ENCODE measurements at places on chromosomes 3 and 15.

- DNase-seq: peak; percentile 78
Measured at GRCh38 chr3:39189959-39190269, 2.5 kb downstream of the XIRP1 start.

GRCh38 chr15:81107889-81108288 lies 26.2 kb upstream of the CFAP161 start:
- no peak for DNase-seq

- DNase-seq: no peak
Measured at GRCh38 chr3:114207768-114208167, 28.9 kb upstream of the DRD3 start.

DNA sequence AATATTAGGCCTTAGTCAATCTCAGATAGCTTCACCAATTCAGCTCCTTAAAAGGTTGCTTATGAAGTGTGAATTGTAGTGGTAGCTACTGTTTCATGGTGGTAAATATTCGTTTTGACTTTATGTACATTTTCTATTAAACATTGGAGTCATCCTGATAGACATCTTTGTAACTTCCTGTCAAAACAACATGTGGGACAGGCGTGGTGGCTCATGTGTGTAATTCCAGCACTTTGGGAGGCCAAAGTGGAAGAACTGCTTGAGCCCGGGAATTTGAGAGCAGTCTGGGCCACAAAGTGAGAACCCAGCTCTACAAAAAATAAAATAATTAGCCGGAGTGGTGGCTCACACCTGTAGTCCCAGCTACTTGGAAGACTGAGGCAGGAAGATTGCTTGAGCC lies 2.0 kb upstream of the TRIM59 start:
- DNase-seq: no peak

DNA sequence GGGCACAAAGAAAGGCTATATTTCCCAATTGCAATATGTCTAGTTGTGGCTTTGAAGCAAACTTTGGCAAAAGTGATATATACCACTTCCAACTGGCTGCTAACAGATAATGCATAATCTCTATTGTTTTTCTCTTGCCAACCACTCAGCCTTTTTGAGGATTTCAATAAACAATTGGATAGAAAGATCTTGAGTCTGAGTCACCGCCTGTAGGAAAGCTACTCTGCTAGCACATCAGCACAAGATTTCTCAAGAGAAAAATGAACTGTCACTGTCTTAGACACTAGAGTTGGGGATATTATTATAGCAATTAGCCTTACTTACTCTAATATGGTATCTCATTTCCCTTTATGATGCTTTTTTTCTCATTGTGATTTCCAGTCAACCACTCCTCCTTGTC lies 119.7 kb downstream of the SST start:
- DNase-seq: no peak

DNA sequence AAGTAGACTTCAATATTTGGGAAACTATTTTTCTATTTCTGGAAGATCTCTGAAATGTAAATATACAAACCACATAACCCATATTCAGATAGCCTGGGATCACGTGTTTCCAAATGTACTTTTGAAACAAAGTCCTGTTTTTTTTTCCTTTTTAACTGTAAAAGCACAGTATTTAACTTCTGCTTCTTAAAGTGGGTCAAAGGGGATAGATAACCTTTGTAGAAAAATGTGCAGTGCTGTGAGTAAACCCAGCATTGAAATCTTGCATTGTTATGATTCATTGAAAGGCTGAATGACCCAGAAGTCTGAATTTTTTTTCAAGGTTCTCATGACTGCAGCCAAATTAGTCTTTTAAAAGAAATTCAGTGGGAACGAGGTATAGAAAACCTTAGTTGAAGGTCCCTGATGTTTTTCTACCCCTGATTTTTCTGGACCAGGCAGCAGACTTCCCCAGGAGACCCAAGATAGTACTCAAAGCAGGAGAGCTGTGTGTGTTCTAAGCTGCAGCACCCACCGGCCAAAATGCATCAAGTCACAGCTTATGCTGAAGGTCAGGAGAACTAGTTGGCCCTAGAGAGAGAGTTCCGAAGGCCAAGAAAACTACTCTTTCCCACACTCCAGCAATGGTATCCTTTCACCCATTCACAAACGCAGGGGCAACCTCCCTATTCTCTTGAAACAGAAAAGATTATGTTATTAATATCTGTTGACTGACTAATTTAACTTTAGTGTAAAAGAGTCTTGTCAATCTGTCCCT lies 43.6 kb upstream of the APH1B start:
- DNase-seq: no peak

GRCh38 chr3:132231633-132232032 lies 85.6 kb upstream of the ACP3 start:
- no peak for DNase-seq

DNA sequence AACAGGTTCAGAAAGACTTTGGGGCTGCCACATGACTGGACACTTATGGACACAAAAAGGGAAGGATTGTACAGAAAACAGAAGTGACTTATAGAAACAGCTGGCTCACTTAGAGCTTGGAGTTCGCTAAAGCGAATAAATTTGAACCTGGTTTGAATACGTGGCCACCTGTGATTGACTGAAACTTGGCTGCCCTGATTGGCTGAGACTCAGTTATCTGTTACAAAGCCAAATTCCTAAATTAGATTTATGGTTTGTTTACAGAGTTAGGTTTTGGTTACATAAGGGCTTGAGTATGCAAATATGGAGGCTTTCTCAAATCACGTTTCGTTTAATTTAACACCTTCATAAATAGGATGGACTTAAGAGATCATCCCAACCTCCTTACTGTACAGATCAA lies 270.2 kb downstream of the THSD4 start:
- no peak for DNase-seq

GRCh38 chr3:65575376-65575840 lies 463.3 kb downstream of the MAGI1 start:
- no peak for DNase-seq

DNA sequence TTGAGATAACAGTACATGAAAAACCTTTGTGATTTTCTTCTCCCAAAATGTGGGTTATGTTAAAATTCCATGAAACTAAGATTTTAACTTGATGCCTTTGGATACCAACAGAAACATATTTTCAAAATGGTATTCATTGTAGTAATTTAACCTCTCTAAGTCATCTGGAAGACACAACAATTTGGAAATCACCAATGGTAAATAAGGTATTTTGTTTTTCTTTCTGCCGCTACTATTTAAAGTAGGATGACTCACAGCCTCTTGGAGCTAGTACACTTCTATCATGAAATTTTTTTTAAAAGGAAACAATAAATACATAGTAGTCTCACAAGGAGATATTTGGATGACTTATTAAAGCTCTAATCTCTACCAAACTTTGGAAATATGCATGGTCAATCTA lies 291.6 kb upstream of the VEPH1 start:
- no peak for DNase-seq

- no peak for DNase-seq
Measured at GRCh38 chr15:94792196-94792595, 560.8 kb downstream of the MCTP2 start.

GRCh38 chr3:181723625-181724191 lies 12.0 kb downstream of the SOX2 start:
- no peak for DNase-seq

GRCh38 chr3:41234823-41235721 lies 35.8 kb downstream of the CTNNB1 start:
- no peak for DNase-seq

DNA sequence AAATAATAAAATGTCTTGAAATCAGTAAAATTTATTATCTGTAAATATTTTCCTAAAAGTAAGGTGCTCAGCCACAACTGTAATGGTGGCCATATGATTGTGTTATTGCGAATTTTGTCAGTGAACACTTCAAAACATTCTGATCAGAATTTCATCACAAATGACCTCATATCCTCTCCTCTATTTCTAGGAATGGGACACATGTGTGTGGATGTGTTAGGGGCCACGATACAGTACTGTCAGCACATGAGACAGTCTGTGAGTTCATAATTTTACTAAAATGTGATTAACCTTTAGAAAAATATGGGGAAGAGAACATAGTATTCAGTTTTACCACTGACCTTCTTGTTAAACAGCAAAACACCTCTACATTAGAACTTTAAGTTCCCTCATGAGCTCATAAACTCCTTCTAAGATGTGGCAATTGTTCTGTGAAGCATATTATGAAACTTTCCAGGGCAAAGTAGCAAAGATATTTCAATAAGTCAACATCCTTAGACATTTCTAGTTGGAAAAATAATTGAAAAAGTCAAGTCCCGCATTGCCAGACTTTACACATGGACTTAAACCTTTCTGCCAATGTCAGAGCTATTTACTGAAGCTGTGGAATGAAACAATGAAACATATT lies 158.2 kb upstream of the ABI3BP start:
- no peak for DNase-seq

DNA sequence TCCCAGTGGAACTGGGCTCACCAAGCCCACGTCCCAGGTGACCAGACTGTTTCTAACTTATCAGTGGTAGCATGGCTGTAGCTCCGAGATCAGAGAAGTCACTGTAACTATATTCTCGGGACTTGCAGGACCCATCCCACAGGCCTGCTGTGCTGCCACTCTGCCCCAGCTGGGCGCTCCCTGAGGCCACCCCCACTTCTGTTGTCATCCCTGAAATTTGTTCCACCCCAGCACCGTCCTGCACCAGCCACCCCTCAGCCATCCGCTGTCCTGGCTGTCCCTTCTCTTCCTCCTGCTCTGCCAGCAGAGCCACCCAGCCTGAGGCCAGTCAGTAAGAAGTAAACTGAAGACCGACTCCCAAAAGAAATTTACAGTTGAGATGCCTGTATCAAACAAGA lies 33.0 kb upstream of the VILL start:
- DNase-seq: no peak

- no peak for DNase-seq
Measured at GRCh38 chr15:71447328-71448250, 332.3 kb downstream of the THSD4 start.

DNA sequence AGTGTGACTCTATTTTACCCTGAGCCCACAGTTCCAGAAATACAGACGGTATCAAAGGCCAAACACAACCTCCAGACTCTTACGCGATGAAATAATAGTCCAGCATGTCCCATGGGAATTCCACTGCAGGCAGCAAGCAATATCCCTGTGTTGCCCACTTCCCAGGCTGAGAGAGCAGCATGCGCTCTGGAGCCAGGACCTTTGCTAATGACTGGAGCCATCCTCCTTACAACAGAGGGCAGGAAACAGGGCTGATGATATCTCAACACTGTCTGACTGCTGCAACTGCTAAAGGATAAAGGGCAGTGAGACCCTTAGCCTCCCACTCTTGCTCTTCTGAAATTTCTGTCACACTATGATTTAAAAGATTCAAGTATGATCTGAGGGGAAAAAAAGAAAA lies 34.8 kb downstream of the MCF2L2 start:
- no peak for DNase-seq

- DNase-seq: no peak
Measured at GRCh38 chr15:101137312-101137940, 114.4 kb downstream of the CHSY1 start.

DNA sequence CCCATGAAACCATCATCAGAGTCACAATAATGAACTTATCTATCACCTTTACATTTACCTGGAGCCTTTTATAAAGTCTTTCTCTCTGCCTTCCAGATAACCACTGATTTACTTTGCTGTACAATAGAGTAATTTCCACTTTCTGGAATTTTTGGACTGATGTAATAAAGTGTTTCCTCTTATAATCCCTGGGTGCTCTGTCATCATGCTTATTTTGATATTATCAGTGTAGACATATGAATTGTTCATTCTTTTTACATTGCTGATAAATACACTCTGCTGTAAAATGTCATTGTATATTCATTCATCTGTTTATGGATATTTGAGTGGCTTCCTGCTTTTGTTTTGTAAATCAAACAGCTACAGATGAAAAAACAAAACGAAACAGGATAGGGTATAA lies 27.0 kb upstream of the IREB2 start:
- no peak for DNase-seq

GRCh38 chr3:117170094-117170493 lies 460.5 kb downstream of the TUSC7 start:
- DNase-seq: no peak

- no peak for DNase-seq
Measured at GRCh38 chr3:1962396-1963088, 136.1 kb upstream of the CNTN4 start.

DNA sequence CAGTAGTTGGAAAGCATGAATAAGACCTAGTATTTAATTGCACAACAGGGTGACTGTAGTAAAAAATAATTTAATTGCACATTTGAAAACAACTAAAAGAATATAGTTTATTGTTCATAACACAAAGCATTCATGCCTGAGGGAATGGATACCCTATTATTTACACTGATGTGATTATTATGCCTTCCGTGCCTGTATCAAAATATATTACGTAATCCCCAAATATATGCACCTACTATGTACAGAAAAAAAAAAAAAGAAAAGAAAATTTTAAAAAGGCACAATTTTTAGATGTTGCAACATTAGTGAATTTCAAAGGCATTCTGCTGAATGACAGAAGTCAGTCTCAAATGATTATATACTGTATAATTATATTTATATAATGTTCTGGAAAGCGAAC lies 647.2 kb upstream of the BCHE start:
- DNase-seq: no peak

- DNase-seq: no peak
Measured at GRCh38 chr15:101478701-101479341, 10.7 kb downstream of the PCSK6 start.

DNA sequence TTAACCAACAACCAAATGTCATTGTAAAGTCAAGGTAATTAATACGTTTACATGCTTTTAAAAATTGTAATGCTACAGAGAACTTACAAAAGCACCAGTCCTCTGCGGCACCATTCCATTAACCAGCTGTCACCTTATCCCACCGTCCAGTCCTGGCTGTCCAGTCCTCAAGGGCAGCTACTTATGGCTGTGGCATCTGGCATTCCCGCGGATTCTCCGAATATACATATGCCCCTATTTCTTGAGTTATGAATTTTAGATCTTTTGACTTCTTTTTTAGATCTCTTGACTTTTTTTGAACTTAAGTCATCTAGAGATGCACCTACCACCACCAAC lies 382 bp upstream of the POMGNT2 start:
- DNase-seq: no peak

GRCh38 chr15:75347222-75348033 lies 589 bp downstream of the NEIL1 start:
- no peak for DNase-seq

DNA sequence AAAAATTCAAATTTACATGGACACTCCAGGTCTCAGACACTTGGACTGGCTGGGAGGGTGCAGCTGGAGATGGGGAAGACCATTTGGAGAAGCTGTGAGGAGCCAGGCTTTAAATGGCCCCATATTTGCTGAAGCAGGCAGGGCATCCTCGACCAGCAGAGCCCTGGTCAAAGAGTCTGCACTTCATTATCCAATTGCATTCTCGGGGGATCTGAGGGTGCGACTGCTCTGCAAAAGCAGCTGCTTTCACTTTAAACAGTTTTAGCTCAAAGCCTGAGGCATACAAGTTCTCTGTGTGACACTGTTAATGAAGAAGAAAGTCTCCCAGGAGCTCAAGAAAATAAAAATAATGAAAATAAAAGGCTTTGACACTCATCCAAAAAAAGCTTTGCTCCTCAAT lies 98.0 kb upstream of the SLC25A36 start:
- DNase-seq: no peak

DNA sequence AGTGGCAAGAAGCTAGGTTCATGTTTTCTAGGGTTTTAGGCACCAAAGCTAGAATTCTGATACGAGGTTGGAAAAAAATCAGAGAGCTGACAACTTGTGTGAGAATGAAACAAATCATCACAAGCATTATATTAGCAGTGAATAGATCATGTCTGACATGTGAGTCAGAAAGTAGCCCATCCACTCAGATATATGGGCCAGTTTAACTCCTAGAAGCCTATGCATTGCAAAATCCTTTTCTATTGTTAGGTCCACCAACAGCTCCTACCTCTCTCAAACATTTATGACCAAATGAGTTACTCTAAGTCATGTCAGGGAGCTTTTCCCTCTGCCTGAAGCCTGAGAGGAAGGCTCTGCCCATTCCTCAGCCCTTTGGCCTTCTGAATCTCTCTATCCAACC lies 44.0 kb downstream of the KBTBD12 start:
- DNase-seq: no peak

Data from GM19239 (cell line).